Glomerular endothelial cell (primary cell): ENCODE measurements at places on chromosomes 13 and 19.

DNA sequence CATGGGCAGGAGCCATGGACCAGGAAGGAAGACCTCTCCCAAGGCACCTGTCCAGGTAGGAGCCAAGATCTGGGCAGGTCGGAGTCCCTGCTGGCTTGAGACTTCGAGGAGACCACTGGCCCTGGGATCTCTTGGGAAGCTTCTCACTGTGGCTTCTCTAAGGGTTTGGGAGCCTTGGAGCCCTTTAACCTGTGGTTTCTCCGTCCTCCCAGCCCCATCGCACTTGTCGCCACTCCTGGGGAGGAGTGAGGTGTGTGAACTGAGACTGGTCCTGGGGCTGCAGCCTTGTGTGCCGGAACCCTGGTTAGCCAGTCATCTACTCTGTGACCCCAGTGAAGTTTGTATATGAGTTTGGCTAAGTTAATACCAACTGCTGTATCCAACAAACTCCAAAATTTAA, 8.2 kb downstream of the ZNF805 start:
- DNase-seq, result no peak

- no peak for DNase-seq
Measured at GRCh38 chr19:56955637-56956216, 115.2 kb upstream of the PEG3 start.

GRCh38 chr19:387777-388176, 21.2 kb downstream of the C2CD4C start:
- no peak for DNase-seq

GRCh38 chr19:54606891-54607784, 13.7 kb downstream of the LILRA1 start:
- DNase-seq, result no peak

GRCh38 chr19:36838784-36839324, 667 bp upstream of the ZNF790 start:
- DNase-seq, result no peak

DNA sequence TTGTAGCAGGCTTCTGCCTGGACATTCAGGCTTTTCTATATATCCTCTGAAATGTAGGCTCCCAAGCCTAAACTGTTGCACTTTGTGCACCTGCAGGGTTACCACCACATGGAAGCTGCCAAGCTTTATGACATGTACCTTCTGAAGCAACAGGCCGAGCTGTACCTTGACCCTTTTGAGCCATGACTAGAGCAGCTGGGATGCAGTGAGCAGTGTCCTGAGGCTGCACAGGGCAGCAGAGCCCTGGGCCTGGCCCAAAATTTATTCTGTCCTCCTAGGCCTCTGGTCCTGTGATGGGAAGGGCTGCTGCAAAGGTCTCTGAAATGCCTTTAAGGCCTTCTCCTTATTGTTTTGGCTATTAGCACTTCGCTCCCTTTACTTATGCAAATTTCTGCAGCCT, 23.5 kb upstream of the CD177 start:
- DNase-seq, result no peak

GRCh38 chr13:61727767-61728166, 312.1 kb upstream of the PCDH20 start:
- no peak for DNase-seq

GRCh38 chr13:44763615-44764301, 187.6 kb upstream of the TSC22D1 start:
- no peak for DNase-seq

GRCh38 chr13:98838776-98839175, 86.3 kb upstream of the SLC15A1 start:
- no peak for DNase-seq

DNA sequence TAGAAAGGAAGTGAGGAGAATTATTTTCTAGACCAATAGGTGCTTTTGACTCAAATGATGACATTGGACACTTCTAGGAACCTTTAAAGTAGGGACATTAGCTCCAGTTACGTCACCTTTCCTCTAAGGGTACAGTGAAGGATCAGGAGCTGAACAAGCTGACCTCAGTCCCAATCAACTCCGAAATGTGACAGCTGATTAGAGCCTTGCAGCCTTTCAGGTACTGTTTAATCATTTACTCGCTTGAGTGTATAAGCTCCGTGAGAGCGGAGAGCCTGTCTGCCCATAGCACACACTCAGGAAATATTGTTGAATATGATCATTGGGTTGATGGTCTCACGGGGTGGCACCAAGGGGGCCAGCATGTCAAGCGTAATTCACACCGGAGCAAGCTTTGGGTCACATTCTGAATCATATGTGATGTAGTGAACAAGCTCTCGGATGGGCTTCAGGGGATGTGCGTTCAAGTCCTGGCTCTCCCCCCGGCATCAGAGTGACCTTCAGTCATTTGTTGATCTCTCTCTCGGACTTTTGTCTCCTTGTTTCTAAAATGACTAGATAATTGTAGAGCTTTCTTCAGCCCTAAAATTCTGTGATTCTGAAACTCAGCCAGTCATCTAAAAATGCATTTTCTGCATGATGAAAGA, 141.9 kb downstream of the ZIC5 start:
- DNase-seq, result no peak

GRCh38 chr19:34962687-34963572, 1.1 kb downstream of the ZNF792 start:
- DNase-seq, result peak; percentile 18

DNA sequence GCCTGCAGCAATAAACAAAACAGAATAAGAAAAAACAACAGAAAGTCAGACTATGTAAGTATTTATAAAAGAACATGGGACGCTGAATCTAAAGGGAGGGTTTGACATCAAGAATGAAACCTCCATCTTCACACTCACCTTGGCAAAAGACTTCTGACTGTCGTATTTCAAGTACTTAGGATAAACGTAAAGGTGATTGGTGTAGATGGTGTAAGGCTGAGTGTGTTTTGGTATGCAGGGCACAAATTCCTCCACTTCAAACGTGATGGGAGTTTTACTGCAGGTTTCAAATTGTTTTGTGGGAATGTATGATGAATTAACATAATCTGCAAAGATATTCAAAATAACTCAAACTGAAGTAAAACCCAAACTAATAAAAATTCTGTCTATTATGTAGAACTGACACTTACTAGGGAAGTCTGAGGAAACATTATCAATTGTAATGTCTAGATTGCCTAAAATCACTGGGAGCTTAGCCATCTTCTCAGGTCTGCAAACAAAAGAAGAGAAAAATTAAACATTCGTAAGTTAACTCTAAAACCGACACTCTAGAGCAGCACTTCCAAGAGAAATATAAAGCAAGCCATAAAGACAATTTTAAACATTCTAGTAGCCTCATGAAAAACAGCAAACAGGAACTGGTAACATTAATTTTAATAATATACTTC, 89.5 kb downstream of the DOCK9 start:
- DNase-seq, result no peak

- no peak for DNase-seq
Measured at GRCh38 chr19:18501832-18502231, 20.0 kb downstream of the ELL start.

DNA sequence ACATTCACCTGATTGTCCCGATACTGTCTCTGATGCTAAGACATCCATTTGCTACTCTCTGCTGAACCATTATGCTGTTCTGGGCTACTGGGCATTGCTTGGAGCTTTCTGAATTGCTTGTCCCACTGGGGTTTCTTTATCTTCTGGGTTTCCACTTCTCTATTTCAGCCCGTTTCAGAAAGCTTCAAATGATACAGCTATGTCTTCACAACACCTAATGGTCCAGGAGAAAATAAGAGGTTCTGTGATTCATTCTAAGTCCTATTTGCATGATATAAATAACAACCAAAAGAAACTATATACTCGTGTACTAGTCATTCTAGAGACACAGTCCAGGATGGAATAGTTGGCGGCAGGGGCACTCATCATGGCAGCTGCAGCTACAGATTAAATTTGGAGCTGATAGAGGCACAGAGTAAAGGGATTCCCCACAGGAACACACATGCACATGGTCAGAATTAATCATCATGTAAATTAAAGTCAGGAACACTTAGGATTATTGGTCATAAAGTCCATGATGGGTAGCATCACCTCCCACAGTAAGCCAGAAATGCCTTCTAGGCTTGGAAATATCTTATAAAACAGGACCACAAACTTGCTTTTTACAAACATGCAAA, 33.3 kb upstream of the SCEL start:
- DNase-seq, result no peak

DNA sequence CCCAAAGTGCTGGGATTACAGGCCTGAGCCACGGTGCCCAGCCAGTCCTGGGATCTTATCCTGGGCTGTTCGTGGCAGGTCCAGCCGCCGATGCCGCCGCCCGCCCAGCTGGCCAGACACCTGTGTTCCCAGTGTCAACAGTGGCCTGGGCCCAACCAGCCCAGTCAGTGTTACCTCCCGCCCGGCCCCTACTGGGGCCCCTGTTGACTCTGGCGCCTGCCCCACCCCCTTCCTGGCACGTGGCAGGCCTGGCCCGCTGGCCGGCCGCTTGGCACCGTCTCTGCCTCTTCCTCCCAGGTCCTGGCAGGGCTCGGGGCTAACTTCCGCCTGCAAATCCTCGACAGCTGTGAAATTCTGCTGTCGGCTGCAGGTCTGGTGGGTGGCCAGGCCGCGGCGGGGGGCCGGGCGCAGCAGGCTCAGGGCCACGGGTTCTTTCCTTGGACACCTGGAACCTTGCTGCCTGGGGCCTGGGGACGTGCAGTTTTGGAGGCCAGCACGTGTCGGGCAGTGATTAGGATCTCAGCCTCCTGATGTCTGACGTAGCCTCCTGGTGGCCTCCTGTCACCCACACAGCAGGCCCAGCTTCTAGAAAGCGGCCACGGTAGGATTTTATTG, 9.1 kb downstream of the ARID3A start:
- peak; percentile 34 for DNase-seq

DNA sequence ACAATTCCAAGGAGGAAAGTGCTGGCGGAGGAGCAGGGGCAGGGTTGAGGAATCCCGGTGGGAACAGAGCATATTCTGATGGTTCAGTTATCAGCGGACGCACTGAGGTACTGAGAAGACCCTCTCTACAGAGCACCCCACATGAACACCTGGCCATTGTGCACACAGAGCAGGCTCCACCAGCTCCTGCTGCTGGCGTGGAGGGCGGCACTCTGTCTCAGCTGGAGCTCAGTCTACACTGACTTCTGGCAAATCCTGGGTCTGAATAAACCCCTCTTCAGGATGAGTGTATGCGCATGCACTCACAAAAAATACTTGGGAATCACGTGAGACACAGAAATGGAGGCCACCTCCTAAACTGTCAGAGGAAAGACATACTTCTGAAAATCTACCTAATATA, 114.4 kb upstream of the IRS2 start:
- no peak for DNase-seq

DNA sequence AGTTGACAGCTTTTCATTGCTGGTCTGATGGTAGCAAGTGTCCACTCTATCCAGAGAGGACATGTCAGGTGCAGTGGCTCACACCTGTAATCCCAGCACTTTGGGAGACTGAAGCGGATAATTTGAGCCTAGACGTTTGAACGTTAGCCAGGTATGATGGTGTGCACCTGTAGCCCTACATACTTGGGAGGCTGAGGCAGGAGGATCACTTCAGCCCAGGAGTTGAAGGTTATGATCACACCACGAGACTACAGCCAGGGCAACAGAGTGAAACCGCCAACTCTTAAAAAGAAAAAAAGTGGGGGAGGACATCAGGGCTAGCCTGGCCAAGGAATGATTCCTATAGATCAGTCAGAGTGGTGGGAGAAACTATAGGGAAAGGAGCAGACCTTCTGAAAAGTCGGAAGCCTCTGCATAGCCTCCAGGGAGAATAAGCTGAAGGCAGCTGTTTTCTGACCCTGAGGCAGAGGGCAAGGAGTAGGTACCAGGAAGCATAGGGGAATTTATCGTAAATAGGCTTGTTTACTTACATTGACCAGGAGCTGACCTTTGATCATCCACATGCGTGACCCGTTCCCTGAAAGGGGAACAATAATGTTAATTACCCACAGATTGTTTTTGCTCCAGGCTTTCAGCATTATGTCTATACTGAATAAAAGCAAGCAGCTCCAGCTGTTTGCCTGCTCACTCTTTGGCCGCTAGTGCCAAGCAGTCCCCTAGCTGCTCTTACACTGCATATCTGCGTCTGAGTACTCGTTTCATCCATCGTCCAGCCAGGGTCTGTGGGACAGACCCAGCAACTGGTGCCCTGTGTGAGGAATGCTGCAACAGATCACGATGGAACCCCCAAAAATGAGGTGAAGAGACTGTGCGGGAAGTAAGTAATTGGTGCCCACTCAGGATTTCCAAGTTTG, 161.6 kb downstream of the RNF17 start:
- DNase-seq, result no peak

DNA sequence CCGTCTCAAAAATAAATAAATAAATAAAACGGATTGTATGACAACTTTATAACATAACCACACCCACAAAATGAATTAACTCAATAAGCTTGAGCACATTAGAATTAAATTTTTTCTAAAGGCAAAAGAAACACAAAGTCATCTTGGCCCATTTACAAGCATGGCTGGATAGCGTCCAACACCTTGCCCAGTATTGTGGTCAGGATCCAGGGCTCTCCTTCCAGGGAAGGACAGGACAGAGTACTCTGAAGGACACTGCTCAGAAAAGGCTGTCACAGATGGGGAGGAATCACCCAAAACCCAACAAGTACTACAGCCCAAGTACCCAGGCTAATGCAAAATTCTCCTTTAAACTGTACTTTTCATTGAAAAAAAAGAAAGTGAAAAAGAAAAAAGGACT, 27.1 kb downstream of the SUGP2 start:
- DNase-seq, result no peak

- no peak for DNase-seq
Measured at GRCh38 chr19:15324791-15325519, 7.4 kb downstream of the BRD4 start.

DNA sequence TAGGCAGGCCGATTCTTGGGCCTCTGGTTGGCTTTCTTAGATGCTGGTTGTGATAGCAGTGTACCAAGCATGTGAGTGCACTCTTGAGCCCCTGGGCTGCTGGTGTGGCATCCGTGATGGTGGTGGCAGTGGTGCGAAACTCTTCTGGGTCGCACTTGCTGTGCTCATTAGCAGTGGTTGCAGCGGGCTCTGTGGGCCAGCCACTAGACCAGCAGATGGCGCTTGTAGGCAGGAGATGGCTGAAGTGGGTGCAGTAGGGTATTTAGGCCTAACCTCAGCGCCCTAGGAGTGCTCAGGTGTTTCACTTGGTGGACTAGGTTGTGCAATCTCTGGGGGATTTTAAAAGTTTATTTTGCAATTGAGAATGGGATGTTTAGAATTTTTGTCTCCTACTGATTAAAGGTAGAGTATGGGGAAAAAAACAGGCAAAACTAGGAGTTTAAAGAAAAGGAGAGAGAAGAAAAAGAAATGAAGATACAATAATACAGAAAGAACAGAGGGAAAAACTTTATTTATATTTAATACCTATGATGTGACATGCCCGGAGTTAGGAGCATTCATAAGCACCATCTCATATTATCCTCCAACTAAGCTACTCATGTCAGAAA, 4.3 kb upstream of the ZNF17 start:
- no peak for DNase-seq

- no peak for DNase-seq
Measured at GRCh38 chr13:36891752-36892151, 28.3 kb downstream of the SMAD9 start.
